ENCODE measurements at places on chromosomes 7 and 10.

DNA sequence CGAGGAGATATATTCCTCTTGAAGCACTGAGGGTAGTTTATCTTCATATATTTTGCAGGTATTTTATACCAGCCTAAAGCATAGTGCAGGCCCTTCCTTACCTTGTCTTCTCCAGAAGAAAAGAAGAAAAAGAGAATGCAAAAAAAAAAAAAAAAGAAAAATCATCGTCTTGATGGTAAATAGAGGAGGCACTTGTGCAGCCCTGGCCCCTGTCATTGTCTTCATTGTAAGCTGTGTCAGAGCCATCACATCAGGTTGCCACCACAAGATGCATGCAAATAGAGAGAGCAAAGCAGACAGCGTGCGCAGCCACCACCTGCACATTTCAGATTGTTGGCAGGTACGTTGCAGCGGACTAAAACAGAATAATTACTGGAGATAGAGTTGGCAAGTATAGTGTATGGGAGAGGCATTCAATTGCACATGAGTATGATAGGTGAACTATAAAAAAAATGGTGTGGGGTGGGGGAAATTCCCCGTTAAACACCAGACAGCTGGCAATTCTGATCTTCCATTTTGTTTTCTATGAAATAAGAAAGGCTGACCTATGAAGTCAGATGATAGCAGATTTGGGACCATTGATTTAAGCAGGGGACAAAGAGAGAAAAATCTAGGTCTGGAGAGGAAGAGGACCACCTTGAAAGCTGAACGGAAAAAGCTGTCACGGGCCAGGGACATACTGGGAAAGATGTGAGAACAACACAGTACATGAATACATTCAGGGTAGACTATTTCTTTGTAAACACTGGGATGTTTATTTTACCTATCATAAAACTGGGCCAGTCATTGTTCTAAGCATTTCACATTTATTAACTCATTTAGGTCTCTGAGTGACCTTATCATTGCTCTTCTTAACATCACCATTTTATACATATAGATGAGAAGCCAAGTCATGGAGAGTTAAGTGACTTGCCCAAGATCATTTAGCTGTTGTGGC lies 306.3 kb upstream of the SP8 start:
- H3K4me1 ChIP-seq: no peaks in the 10 kb centered on the region
- H3K36me3 ChIP-seq: no peaks in the 10 kb centered on the region
- no peaks in the 10 kb centered on the region for H3K27me3 ChIP-seq
- H3K27ac ChIP-seq: no peak overlapping the region
- no peak overlapping the region for H3K4me3 ChIP-seq
- DNase-seq: no peak

DNA sequence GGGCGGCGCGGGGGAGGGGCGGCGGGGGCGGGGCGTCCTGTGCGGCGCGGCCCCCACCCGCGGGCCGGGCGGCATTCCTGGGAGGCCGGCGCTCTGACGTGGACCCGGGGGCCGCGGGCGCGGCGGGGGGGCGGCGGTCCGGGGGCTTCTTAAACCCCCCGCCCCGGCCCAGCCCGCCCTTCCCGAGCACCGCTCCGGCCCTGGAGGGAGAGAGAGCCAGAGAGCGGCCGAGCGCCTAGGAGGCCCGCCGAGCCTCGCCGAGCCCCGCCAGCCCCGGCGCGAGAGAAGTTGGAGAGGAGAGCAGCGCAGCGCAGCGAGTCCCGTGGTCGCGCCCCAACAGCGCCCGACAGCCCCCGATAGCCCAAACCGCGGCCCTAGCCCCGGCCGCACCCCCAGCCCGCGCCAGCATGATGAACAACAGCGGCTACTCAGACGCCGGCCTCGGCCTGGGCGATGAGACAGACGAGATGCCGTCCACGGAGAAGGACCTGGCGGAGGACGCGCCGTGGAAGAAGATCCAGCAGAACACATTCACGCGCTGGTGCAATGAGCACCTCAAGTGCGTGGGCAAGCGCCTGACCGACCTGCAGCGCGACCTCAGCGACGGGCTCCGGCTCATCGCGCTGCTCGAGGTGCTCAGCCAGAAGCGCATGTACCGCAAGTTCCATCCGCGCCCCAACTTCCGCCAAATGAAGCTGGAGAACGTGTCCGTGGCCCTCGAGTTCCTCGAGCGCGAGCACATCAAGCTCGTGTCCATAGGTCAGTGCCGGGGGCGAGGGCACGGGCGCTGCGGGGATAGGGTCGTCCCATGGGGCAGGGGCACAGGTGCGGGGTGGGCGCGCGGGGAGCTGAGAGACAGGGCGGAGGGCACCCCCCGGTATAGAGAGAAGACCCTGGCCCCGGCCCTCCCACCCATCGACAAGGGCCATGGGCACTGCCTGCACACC lies at the start of gene FLNC:
Gene FLNC (plus strand): TSS at position 176 of the 947 bp plus-strand sequence. CDS start 232 bp downstream, at position 408.
- peaks cover 62% of the 10 kb centered on the region for H3K27me3 ChIP-seq
- H3K27ac ChIP-seq: no peak within 1 kb of the TSS
- H3K4me1 ChIP-seq: no peaks in the 10 kb centered on the region

- H3K4me3 ChIP-seq: no peak overlapping the region
- H3K36me3 ChIP-seq: no peaks in the 10 kb centered on the region
- H3K27me3 ChIP-seq: peaks cover 6% of the 10 kb centered on the region
- DNase-seq: no peak
Observed at GRCh38 chr7:41900532-41900931, 197.6 kb upstream of the INHBA start.

DNA sequence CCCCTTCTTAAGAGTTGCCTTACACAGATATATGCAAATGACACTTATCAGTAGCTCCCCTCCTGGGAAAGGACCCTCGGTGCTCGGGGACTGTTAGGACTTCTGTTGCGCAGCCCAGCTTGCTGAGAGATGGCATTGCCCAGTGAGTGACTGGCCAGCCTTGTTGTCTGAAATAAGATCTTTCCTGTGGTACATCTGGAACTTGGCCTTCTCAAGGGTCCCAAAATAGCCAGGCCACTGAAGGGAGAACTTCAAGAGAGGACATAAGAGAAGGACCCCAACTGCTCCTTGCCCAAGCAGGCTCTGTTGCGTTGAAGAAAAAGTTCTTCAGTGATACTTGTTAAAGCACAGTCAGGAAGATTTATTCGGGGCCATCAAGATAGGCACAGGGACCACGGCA lies 17.3 kb downstream of the BAG3 start:
- no peak overlapping the region for H3K4me3 ChIP-seq
- H3K4me1 ChIP-seq: peaks cover 36% of the 10 kb centered on the region
- H3K27me3 ChIP-seq: no peaks in the 10 kb centered on the region

DNA sequence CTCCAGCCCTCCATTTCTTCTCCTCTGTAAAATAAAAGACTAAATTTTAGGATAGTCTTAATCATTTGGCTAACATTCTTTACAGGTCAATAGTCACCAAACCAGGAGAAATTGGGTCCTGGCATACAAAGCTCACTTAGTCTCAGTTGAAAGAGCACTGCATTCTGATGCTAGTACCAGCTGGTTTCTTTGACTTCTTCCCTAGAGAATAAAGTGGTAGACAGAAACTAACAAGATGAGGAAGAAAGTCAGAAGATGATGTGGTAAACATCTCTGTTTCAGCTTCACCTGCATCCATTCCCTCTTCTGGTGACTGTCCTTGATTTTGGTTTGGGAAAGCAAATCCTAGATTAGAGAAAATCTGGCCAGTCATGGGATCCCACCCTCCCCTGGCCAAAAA lies 37.2 kb downstream of the NKX2-3 start:
- DNase-seq: no peak
- H3K36me3 ChIP-seq: no peaks in the 10 kb centered on the region
- no peaks in the 10 kb centered on the region for H3K4me1 ChIP-seq

DNA sequence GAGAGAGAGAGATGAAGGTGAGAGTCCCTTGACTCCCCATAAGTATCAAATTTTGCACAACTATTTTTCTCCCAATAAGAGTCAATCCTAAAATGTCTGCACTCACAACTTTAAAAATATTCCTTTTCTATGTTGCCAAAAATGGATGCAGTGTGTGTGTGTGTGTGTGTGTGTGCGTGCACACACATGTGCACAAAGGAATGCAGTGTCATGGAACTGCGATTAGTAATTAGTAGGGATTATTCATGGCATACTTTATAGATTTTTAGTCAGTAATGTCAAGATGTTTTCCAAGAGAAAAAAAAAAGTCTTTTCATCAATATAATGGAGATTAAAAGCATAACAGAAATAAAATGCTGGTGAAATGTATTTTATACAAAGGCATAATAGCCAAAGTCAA lies 179.1 kb upstream of the LRRTM3 start:
- H3K27ac ChIP-seq: no peak overlapping the region
- H3K36me3 ChIP-seq: no peaks in the 10 kb centered on the region
- DNase-seq: no peak
- H3K4me3 ChIP-seq: no peak overlapping the region
- no peaks in the 10 kb centered on the region for H3K27me3 ChIP-seq
- no peaks in the 10 kb centered on the region for H3K4me1 ChIP-seq
